ENCODE measurements at places on chromosomes 6 and 20.

GRCh38 chr20:56630086-56630493 is 984 bp downstream of the TFAP2C start:
- DNase-seq, result no peak

GRCh38 chr6:29953686-29954085 is 11.4 kb downstream of the HLA-A start:
- DNase-seq, result no peak

- DNase-seq, result no peak
Measured at GRCh38 chr6:157962601-157963302, 18.9 kb upstream of the SYNJ2 start.

DNA sequence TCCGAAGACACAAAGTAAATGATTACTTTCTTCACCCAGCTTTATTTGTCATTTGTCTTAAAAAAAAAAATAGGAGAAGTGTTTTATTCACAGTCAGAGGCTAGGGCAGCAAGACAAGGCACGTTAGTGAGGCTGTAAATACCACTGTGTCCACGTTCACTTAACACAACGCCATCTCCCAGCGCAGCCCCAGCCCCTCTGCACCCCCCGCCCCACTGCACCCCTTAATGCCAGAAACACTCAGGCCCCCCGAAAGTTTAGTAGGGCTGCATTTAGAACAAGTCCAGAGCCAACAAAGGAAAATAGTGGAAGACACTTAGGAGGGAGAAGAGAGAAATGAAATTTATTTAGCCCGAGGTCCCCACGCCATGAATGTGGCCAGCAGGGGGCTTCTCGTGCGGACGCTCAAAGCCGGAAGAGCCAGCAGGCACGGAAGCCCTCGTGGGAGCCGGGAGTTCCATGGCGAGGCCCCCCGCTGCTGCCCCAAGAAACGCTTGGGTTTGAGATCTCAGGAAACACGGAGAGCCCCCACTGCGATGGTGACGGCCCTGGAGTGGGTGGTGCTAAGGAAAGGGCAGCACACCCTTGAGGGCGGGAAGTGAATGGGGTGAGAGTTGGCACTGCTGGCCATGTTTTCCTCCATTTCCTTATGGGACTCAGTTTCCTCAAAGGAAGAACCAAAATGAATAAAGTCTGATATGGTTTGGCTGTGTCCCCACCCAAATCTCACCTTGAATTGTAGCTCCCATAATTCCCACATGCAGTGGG is 50.2 kb downstream of the IYD start:
- peak; percentile 42 for DNase-seq

DNA sequence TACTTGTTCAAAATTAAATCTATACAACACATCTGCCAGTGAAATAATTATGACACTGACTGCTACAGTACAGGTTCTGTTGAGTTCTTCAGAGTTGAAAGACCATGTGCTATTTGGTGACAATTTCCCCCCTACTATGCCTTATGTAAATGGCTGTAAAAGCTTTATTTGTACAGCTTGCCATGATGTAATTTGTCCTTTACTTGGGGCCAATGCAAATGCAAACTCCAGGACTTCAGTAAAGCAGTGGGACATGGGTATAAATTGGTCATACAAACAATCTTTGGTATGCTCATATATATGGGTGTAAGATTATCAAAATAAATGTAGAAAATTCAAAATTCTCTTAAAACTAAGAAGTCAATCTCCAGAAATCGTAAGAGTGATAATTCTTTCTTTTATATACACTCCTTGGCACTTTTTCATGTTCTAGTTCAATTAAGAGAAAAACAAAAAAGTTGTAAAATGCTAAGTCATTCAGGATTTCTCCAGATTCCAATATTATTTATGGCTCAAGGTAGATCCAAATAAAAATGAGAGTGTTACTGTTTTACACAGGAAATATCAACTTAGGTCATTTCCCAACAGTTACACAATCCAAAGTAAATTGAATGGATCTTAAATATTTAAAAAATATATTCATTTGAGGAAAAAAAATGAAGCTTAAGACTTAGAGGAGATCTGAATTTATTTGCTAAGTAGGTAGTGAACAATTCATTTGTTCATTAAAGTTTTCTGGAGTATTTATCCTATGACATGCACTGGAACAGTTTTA is 1310.5 kb upstream of the CITED2 start:
- DNase-seq, result peak; percentile 7

- no peak for DNase-seq
Measured at GRCh38 chr6:100472674-100473073, 8.0 kb upstream of the SIM1 start.

GRCh38 chr6:159988983-159989454 is 20.1 kb downstream of the IGF2R start:
- DNase-seq, result no peak

DNA sequence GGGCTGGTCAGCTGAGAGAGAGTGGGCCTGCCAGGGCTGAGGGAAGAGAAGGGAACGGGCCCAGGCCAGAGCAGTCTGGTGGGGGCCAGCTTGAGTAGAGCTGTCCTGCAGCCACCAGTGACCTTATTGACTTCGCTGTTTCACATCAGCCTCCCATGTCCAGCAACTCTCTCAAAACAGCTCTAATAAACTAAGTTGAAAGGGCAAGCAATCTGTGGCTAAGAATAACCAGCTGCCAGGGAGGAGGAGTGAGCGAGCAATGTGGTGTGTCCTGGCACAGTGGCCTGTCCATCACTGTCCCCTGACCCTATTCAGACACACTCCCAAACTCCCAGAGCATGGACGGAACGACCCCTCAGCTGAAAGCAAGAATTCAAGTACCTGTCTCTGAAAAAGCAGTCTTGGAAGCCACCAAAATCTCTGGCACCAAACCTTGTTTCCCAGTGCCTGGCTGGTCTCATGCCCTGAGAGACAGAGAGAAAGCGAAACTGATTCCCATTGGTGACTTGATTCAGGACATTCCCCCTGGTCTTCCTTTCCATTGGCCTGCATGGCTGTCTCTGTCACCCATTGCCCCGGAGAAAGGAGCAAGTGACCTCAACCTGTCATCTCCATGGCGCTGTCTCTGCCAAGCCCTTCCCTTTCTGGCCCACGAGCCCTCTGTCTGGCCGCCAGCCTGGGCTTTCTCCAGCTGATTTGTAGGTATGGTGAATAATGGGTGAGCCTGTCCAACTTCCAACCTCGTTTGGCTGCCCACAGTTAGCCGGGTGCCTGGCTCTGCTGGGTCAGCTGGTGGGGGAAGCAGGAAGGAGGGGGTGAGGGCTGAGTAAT is at the start of gene DDO:
Gene DDO, minus strand, starts transcription at position 490 of the 831 bp plus-strand sequence. CDS start 2,113 bp downstream, outside the sequence.
- peak; percentile 24 for DNase-seq

- no peak for DNase-seq
Measured at GRCh38 chr6:126581316-126581715, 241.4 kb downstream of the CENPW start.

- DNase-seq, result peak; percentile 85
Measured at GRCh38 chr20:10060226-10060625, 25.4 kb downstream of the ANKEF1 start.

DNA sequence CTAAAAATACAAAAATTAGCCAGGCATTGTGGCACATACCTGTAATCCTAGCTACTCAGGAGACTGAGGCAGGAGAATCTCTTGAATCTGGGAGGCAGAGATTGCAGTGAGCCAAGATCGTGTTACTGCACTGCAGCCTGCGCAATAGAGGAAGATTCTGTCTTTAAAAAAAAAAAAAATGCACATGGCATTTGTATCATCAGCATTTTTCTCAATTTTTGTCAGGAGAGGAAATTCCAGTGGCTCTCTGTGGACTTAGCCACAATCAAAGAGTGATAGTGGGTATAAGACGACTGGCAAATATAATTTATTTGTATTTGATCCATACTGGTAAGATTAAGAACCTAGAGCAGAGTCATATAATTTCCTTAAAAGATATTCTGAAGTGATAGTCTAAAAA is 28.6 kb downstream of the DEFB114 start:
- DNase-seq, result no peak

DNA sequence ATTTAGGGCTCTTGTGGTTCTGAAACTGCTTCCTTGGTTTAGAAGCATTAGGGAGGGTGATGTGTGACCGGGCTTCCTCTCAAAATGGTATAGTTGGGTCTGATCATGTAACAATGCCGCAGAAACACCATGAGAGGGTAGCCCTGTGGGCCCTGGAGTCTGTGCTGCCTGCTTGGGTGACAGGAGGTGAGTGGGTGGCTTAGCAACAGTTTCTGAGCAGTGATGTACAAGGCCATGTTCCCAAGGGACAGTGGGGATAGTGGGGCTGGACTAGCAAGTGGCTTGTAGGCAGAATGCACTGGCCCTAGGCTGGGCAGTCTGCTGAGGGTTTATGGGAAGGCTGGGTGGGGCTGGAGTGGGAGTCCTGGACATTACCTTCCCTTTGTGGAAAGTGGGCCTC is 106.9 kb upstream of the MYL9 start:
- DNase-seq, result no peak

- no peak for DNase-seq
Measured at GRCh38 chr6:130365166-130366106, at the start of gene TMEM200A. TMEM200A (plus strand) TSS chr6:130366017; CDS start chr6:130440423, 74,406 bp downstream.

DNA sequence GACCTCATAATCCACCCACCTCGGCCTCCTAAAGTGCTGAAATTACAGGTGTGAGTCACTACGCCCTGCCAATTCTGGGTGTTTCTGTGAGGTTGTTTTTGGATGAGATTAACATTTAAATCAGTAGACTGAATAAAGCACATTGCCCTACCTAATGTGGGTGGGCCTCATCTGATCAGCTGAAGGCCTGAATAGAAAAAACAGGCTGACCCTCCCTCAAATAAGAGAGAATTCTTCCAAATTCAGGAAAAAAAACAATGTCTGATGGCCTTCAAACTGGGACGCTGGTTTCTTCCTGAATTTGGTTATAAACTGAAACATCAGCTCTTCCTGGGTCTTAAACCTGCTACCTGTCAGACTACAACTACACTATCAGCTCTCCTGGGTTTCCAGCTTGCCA is 51.0 kb downstream of the POU3F2 start:
- no peak for DNase-seq

- DNase-seq, result no peak
Measured at GRCh38 chr6:106536851-106537250, 92.4 kb downstream of the RTN4IP1 start.

GRCh38 chr6:147578159-147578558 is 69.7 kb downstream of the SAMD5 start:
- no peak for DNase-seq

DNA sequence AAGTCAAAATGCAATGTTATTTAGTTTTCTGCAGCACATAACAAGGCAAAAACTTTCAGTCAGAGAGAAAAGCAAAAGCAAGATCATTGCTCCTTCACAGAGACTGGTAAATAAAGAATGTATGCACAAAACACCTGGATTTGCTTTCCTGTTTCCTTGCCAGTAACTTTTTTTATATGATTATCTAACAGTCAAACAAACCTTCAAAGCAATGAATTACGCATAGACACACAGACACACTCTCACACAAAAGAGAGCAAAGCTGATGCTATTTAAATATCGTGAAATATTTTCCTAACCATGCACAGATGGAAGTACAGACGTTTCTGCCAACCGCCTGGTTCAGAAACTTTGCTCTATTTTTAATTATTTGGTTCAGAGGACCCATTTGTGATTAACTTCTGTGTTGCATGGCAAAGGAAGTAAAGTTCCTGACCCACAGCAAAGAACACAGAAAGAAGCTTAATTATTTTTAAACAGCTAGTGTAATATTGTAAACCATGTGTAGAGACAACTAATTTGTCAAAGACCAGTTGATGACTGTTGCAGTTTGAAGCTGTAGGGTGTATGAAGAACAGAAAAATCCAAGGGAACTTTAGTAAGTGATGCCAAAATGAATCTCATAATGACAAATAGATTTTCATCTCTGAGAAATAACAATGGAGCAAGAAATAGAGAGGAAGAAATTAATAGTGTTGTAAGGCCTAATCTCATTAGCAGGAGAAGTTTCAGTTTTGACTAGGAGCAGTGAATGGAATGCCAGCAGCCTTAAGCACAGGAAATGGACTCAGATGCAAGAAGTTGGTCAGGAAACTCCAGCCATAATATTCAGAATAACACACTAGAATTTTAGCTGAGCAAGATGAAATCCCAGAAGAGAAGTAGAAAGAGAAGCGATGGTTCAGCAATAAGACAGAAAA is 24.1 kb downstream of the ATXN1 start:
- DNase-seq, result no peak

DNA sequence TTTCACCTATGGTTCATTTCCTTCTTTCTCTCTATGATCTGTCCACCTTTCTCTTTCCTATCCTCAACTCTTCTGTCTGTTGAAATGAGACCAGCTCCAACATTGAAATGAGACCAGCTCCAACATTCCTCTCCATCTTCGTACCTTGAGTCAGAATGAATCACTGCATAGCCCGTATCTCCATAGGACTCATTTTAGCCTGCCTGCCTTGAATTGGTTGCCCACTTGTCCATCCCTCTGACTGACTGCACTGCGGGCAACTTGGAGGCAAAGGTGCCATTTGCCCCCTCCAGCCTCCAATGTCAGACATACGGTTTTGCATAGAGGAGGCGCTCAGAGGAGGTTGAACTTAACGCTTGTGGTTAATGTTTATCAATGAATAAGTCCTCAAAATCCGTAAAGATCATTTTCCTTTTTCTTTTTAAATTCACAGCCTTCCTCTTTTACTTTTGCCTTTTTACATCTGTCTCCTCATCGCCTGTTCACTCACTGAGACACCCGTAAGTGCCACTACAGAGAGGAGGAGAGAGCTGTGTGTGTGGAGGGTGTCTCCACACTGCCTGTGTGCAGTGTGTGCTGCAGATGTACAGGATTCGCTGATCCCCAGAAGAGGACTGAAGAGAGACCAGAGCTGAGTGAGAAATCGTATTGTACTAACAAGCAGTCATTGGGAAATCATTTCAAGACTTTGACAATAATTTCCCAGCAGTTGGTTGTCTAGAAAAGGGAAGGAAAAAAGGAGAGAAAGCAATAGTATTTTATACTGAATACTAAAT is 579.6 kb upstream of the MAP3K7 start:
- DNase-seq, result no peak

DNA sequence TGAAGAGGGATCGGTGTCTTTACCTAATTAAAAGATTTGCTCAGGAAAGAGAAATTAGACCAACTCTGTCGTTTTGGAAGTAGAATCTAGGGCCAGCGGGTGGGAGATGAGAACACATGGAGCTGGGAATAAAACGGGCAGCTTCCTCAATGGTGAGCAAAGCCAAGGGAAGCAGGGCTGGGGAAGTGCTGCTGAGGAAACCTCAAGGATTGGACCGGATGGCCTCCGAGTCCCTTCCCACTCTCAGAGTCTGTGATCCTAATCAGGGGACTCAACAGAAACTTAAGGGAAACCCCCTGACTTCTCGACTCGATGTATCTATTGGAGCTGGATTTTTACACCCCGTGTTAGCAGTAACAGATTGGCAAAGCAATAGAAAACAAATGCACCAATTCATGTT is 10.8 kb downstream of the GCNT2 start:
- no peak for DNase-seq
